GM10248 (cell line): ENCODE measurements at places on chromosomes 6 and 20.

DNA sequence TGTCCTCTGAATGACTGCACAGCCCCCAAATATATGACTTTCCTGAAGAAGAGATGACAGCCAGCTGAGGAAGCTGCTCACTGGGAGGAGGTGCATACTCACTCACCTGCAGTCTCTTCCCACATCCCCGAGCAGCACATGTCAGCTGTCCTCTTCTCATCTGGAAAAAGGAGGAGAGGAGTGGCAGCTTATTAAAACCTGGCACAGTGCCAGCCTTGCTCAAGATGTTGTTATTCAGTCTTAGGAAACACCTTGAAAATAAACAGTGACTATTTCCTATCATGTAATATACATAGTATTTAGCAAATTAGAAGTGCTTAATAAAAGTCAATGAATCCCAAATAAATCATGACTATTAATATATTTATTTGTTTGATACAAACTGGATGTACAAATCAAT is 232.9 kb downstream of the EPM2A start:
- DNase-seq: no peak

DNA sequence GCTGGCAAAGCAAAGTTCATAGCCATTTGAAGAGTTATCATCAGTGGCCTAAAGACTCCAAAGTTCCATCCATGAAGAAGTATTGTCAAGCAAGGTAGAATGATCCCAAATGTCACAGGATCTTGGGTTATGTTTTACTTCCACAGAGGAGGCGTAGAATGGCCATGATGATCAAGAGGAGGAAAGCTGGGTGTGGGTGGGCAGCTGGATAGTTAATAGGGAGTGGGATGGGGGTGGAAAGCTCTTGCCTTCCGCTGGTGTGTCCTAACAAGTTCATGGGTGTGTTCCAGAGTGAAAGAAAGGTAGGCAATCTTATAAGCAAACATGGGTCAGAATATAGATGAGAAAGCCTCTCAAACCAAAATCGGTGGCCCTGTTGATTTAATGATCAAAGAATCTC is 38.4 kb downstream of the PIGU start:
- DNase-seq: no peak

GRCh38 chr6:40427196-40427595 is 160.0 kb downstream of the LRFN2 start:
- no peak for DNase-seq

- DNase-seq: no peak
Observed at GRCh38 chr6:135046912-135047311, 7.7 kb downstream of the HBS1L start.
